Activated T-helper 1 cell treated with Interleukin-2 at 50 U/mL for 16 hours (primary cell): ENCODE measurements at places on chromosomes 16 and 17.

DNA sequence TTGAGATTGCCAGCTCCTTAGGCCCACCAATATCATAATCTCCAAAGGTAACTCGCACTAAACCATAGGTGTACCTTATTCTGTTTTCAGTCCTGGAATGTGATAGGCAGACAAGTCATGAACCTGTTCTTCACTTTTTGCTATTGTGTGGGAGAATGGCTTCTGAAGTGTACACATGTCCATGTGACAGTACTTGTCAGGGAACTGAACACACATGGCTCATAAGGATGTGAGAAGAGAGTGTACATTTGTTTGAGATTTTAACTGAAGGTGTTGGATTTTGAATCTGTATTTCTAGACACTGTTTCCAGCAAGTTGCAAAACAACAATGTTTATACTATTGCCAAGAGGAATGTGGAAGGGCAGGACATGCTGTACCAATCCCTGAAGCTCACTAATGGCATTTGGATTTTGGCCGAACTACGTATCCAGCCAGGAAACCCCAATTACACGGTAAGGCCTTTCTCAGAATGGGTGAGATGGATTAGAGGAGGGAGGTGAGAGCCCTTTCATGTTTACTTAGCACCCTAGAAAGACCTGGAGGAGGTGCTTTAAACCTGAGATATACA, 14.5 kb upstream of the RASL10B start:
- DNase-seq, result no peak

GRCh38 chr16:588889-589657, 793 bp upstream of the RAB40C start:
- DNase-seq, result peak; percentile 95

GRCh38 chr16:17219991-17220390, 250.8 kb downstream of the XYLT1 start:
- no peak for DNase-seq

DNA sequence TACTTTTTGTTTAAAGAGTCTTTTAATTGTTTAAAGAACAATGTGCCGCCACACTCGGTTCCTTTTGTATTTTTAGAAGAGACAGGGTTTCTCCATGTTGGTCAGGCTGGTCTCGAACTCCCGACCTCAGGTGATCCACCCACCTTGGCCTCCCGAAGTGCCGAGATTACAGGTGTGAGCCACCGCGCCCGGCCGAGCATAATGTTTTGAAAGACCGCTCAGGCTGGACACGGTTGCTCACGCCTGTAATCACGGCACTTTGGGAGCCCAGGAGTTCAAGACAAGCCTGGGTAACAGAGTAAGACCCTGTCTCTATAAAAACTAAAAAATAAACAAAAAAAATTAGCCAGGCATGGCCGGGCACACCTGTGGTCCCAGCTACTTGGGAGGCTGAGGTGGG, 59.8 kb downstream of the RNF213 start:
- DNase-seq, result no peak

DNA sequence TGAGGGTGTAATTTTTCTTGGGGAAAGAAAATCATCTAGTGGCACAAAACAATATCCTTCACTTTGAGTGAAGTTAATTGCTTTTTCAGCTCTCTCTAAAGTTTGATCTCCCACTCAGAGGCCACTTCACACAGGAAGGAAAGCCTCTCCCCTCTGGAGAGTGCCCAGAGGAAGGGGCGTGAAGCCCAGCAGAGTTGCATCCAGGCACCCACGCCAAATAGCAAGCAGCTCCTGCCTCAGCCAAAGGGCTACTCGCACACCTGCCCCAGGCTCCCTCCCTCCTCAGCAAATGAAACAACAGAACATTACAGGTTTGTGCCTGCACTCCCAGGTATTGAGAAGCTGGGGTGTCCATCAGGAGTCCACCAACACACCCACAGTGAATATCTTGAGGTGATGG, 183.0 kb upstream of the RPL38 start:
- no peak for DNase-seq

DNA sequence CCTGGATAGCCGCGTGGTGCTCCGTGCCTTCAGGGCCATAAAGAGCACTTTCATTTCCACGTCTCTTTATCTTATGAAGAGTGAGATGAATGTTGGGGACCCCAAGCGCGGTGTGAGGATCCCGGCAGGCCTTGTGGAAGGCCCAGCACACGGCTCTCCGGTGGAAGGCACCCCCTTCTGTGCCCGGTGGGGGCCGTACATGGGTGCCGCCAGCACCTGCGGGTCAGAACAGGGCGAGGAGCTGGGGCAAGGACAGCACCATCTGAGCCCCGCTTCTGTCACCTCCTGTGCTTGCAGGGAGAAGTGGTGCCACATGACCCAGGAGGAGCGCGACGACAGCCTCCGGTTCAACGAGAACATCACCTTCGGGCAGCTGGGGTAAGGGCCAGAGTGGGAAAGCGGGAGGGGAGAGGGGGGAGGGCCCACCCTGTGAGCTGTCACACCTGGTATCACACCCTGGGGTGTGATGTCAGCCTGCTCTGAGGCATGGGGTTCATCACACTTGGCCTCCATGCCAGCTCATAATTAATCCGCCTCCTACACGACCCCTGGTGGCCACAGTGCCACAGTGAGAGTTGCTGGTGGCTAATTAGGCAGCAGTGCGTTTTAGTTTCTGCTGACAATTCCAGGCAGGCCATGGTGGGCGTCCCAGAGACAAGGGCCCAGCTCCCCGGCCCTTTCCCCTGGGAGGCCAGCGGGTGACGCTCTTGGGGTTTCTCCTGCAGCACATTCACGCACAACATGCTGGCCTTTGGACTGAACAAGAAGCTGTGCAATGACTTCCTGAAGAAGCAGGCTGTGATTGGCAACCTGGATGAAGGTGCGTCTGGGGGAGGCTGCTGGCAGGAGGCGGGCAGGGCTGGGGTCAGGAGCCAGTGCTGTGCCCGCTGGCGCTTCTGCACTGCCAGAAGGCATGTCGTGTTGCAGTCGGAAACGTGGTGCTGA, 25.7 kb downstream of the CIBAR2 start:
- peak; percentile 43 for DNase-seq

DNA sequence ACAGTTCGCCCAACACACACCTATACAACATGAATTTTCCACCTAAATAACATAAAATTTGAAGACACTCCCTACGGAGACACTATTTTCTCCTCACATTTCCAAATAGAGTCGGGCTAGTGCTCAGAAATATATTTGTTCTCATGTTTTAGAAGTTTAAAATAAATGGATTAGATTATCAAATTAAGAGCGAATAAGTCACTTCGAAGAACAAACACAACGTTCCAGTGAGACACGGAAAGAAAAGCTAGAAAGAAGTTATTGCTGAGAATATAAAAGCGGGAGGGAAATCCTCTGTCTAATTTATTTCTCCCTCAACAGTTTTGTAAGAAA, 2.0 kb upstream of the HS3ST3B1 start:
- DNase-seq, result no peak

GRCh38 chr16:265711-266110, 10.0 kb downstream of the RGS11 start:
- DNase-seq, result no peak

DNA sequence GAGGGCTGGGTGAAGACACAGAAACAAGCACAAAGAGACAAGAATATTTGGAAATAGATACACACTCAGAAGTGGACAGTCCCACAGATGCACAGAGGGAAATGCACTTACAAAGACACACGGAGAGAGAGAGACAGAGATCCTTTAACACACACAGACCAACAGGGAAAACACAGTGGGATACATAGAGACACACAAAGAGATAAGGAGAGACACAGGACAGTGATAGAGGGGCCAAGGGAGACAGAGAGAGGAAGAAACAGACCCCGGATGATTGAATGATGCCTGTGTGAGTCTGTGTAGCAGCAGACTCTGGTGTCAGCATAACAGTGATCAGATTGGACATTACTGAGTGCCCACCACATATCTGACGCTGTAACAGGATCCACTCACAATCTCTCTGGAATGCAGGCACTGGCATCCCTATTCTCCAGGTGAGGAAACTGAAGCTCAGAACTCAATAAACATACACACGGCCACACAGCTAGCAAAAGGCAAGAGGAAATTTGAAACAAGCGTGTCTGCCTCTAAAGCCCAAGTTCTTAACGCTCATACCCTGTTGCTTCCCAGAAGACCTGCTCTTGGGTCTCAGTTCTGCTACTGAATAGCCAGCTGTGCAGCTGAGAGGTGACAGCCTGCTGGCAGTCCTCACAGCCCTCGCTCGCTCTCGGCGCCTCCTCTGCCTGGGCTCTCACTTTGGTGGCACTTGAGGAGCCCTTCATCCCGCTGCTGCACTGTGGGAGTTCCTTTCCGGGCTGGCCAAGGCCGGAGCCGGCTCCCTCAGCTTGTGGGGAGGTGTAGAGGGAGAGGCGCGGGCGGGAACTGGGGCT, 186.3 kb upstream of the NLRP1 start:
- DNase-seq, result no peak

GRCh38 chr16:12448504-12448903, 355.2 kb downstream of the CPPED1 start:
- no peak for DNase-seq

GRCh38 chr17:3032258-3033247, 30.9 kb downstream of the OR1D5 start:
- no peak for DNase-seq

- DNase-seq, result no peak
These were observed 1.6 kb downstream of the GFAP start for GRCh38 chr17:44913676-44914075.

GRCh38 chr17:79306424-79307318, 232.0 kb downstream of the ENGASE start:
- DNase-seq, result no peak

DNA sequence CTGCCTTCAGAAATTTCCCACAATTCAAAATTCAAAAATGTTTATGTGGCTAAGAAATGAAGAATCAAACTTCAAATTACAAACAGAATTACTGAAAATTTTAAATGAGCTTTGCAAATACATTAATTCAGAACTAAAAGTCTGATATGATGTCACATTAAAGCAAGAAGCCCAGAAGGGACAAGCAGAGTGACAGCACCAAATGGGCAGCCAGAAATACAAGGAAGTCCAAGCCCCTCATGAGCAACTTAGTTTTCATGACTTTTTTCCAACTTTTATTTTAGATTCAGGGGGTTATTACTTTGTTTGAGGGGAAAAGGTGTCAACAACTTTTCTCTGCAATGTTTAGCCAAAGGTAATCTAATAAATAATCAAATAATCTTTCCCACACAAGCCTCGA, 21.5 kb downstream of the UBE2G1 start:
- no peak for DNase-seq

DNA sequence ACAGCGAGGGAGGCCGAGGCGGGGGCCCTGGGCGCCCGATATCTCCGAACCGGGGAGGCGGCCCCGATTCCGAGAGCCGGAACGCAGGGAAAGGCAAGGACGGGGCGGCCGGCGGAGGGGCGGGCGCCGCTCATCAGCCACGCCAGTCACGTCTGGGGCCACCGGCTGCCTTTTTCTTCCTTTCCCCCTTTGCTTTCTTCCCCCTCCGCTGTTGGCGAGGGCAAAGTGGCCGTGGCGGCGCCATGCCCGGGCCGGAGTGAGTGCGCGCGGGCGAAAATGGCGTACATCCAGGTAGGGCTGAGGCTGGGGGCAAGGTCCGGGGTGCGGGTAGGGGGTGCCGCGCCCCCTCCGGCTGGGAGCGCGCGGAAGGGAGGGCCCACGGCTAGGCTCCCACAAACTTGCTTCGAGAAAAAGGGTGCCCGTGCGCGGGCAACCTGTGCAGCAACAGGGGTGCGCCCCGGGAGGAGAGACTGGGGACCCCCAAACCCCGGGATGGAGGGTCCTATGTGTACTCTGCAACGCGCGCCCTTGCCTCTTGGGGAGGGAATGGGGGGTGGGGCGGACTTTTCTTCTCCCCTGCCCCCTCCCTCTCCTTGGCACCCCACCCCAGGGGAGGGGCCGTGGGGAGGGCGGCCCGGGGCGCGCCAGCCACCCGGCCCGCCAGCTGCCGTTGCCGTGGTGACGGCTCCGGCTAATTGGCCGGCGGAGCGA, 486 bp downstream of the SYT17 start:
- no peak for DNase-seq

GRCh38 chr16:80511824-80512592, 28.8 kb upstream of the DYNLRB2 start:
- DNase-seq, result no peak

DNA sequence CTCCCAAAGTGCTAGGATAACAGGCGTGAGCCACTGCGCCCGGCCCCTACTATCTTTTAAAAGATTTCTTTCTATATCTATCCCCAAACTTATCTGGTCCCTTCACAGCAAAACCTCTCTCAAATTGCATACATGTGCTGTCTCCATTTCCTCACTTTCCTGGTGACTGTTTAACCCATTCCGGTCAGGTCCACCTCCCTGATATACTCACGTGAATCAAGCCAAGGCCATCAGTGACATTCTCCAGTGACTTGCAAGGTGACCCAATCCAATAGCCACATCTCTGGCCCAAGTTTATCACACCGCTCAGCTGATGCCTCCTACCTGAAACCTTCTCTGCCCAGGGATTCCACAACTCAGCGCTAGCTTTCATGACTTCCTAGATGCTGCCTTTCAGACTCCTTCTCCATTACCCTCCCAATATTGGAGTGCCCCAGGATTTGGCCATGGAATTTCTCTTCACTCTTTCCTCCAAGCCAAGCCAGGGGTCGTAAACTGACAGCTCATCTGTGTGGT, 1.4 kb upstream of the CTCF start:
- no peak for DNase-seq

DNA sequence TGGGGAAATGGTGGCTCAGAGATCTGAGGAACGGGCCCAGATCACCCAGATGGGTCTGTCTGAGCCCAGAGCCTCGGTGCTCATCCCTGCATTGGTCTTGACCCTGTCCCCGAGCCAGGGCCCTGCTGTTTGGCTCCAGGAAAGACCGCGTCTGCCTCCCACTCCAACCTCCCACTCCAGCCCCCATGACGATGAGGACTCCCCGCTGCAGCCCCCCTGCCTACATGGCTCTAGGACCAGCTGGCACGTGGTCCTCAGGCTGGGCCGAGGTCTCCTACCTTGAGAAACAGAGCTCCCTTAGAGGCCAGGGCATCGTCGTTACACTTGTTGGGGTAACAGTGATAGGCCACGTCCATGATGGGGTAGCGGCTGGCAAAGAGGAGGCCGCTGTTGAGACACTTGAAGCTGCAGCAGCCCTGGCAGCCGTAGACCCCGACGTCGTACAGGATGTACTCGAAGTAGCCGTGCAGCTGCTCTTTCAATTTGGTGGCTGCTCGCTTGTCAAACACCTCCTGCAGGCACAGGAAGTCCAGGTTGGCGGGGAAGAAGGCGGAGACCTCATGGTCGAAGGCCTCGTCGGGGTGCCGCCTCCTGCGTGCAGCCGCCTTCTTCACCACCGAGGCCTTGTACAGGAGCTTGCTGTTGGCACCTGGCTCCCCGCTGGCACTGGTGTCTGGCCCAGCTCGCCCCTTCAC, 59.9 kb downstream of the PRMT7 start:
- no peak for DNase-seq

GRCh38 chr17:76593384-76593826, 7.7 kb upstream of the ST6GALNAC2 start:
- no peak for DNase-seq

GRCh38 chr17:12566291-12566690, 99.4 kb upstream of the MYOCD start:
- DNase-seq, result no peak

GRCh38 chr17:82323514-82324234, 6.3 kb upstream of the CD7 start:
- no peak for DNase-seq

DNA sequence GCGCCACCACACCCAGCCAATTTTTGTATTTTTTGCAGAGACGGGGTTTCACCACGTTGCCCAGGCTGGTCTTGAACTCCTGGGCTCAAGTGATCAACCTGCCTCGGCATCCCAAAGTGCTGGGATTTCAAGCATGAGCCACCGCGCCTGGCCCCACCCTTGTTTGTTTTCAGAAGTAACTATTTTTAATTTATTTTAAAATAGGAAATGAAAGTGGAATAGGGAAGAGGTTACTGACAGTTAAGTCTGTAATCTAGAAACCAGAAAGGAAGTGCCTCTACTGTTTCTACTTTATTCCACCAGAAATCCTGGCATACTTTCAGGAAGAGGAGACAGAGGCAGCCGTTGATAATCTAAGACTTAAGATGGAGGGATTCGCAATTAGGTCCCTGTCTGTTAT, 225.6 kb downstream of the TANC2 start:
- no peak for DNase-seq
